ENCODE measurements at places on chromosomes 1 and 21. TPM values are rescaled to one million over a fixed set of nuclear protein-coding genes. Genes with fewer than 3 reads are reported as not detected.

DNA sequence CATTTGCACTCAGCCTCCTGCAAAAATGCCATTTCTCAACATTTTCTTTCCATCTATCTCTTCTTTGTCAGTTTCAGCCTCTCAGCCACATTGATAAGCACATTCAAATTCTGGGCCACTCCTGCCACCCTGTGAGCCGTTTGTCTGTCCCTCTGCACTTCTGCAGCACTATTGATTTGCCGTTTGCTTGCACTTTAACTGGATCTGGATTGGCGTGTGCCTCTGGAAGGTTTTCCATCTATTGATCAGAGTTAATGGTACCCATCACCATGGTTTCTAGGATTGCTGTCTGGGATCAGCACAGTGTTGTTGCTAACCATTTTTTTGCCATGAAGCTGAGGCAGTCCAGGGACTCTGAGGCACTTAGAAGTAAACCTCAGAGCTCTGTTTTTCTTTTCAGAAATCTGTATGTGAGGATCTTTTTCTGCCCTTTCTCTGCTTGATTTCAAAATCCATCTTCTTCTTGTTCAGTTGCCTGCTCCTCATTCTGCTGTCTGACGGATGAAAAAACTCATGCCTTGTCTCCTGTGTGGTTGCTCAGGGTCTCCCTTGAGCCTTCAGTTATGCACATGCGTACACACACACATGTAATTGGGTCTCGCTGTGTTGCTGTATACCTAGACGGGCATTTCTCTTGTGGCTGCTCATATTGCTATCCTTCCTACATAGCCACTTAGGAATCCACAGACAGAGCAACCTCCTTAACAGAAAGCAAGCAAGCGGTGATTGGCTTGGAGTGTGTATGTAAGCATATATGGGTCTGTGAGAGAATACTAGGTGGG lies 67.9 kb downstream of the NOS1AP start:
- no peak for DNase-seq

The TRAF5 gene
- 2.4 TPM for total RNA-seq

- DNase-seq, result peak; percentile 44
Observed at GRCh38 chr1:44294588-44295007, 60.5 kb downstream of the ERI3 start.

DNA sequence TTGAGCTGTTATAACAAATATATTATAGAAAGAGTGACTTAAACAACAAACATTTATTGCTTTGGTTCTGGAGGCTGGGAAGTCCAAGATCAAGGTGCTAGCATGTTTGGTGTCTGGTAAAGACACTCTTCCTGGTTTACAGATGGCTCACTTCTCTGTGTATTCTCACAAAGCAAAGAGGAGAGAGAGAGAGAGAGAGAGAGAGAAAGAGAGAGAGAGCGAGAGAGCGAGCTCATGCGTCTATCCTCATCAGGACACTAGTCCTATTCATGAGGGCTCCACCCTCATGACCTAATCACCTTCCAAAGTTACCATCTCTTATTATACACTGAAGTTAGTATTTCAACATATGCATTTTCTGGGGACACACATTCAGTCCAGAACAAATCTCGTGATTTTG lies 32.7 kb upstream of the PCP4 start:
- DNase-seq, result no peak

- DNase-seq, result no peak
Observed at GRCh38 chr1:206469933-206470691, at the start of gene IKBKE. TSS of gene IKBKE (plus strand) at chr1:206470476. CDS start at chr1:206473228, 2,752 bp downstream.

DNA sequence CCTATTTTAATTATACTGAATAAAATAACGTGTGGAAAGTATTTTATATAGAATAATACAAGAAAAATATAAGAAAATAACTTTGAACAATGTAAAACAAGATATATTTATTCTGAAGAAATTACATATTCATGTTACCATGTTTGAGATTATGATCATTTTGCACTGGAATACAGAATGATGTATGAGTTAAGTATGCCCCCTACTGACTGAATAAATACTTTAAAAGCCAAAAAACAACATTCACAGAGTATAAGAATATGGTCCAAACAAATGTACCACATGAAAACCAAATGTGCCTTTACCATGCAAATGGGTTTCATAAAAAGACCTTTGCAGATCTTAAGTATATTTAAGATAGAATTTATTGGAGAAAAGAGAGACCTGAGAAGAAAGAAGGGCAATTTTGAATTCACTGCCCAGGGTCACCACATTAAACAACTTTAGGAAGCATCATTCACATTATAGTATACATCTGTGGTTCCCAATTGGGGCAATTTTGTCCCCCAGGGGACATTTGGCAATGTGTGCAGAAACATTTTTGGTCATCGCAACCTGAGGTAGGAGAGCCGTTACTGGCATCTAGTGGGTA lies 136.6 kb upstream of the GFI1 start:
- no peak for DNase-seq

DNA sequence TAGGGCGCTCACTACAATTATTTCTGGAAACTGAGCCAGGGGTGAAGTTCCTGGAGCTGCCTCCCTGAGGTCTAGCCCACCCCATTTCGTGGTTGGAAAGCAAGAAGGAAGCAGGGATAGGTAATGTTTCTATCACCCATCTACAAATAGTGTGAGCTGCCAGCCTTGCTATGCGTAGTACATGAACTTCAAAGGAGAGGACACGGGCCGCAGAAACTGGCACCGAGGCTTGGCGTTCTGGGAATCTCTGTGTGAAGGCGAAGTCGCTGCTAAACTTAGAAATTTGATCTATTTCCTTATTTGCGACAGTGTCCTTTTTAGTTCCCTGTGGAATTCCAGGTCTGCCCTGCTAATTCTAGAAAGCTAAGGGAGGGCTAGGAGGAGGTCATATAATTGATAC lies 49.6 kb upstream of the NTPCR start:
- DNase-seq, result peak; percentile 32

DNA sequence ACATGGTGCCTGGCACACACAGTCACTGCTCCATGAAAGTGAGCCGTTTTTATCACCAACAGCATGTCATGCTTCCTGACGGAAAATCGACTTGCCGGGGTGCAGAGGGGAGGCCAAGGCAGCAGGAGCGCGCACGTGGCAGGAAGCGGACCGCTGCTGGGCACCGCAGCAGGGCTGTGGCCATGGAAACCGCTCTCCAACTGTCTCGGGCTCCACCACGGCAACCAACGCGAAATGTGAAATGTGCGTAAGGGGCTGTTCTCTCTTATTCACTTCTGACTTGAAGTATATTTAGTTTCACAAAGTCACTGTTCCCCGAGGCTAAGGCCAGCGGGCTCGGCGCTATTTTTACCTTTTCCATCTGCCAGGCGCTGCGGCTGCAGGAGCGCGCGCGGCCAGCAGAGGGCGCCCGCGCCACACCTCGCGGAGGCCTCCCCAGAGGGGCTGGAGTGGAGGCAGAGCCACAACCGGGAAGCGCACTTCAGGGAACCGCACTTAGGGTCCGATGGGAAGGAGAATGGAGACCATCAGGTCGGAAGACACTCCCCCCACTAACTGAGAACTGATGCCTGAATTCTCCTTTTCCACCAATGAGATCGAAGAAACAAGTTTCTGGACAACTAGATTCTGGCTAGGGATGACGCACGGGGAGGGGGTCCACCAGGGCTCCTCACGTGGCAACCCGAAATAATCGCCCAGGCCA lies 19.7 kb downstream of the RCC2 start:
- DNase-seq, result peak; percentile 88

The RORC gene
- 13.0 TPM for total RNA-seq

The OR10K2 gene
- total RNA-seq, result not detected
